ENCODE measurements at places on chromosomes 7 and 10.

- no peak for DNase-seq
Measured at GRCh38 chr10:59880971-59881510, 25.3 kb downstream of the CCDC6 start.

GRCh38 chr7:27619492-27619891 is 43.2 kb downstream of the HIBADH start:
- no peak for DNase-seq

GRCh38 chr10:124048371-124049290 is 44.8 kb downstream of the CHST15 start:
- DNase-seq = no peak

GRCh38 chr7:106501605-106502580 is 159.1 kb downstream of the CCDC71L start:
- no peak for DNase-seq

- DNase-seq = peak; percentile 32
Measured at GRCh38 chr10:89837165-89838043, 136.0 kb downstream of the KIF20B start.

- peak; percentile 82 for DNase-seq
Measured at GRCh38 chr10:3806603-3807002, 21.6 kb upstream of the KLF6 start.

GRCh38 chr7:78018641-78019446 is 220.3 kb downstream of the PHTF2 start:
- DNase-seq = peak; percentile 25

DNA sequence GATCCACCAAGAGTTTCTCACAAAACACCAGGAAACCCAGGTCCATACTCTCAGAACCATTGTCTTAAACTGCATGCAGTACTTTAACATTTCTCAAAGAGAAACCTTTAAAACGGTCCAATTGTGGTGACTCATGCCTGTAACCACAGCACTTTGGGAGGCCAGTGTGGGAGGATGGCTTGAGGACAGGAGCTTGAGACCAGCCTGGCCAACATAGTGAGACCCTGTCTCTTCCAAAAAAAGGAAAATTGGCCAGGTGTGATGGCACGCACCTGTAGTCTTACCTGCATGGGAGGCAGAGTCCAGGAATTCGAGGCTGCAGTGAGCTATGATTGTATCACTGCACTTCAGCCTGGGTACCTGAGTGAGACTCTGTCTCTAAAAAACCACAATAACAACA is 97.5 kb upstream of the OIT3 start:
- DNase-seq = no peak
